Left forelimb (tissue), 1 donor: ENCODE measurements at places on chromosomes 3 and 15.

GRCh38 chr3:13546667-13547171 is 2.2 kb upstream of the FBLN2 start:
- DNase-seq: no peak

DNA sequence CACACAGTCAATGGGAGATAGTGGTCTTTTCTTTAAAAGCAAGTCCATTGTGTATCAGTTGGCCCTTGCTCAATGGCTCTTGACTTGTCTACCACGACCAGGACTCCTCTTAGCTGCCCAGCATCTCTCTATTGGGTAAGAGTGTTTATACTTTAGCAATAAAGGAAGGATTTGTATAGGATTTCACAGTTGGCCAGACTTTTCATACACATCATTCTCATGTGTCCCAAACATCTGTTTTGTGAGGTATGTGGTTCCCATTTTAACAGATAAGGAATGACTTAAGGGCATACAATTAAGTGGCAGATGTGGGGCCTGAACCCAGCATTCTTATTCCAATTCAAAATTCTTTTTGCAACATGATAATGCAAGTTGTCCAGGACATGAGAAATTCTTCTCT is 191.5 kb downstream of the CHST2 start:
- DNase-seq: no peak

DNA sequence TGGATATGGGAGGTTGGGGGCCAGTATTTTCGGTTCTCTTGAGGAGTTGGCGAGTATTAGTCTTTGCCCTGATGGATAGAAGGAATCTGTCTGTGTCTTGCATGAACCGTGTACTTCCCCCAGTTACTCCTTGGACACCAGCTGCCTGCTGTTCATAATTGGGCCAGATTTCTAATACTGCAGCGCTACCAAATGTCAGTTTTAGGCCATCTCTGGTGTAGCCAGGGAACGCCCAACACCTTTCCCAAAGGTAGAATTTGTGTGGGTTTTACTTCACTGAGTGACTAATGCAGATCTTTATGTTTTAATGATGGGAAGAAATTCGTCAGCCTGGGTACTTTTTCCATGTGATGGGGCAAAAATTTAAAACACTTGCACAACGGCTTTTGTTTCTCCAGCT is 18.4 kb downstream of the FLNB start:
- DNase-seq: no peak

- DNase-seq: no peak
Observed at GRCh38 chr15:72850833-72851232, 67.3 kb upstream of the ADPGK start.
